Left cardiac atrium (tissue), 4 donors: ENCODE measurements at places on chromosomes 3 and 15. TPM values are rescaled to one million over a fixed set of nuclear protein-coding genes. Genes with fewer than 3 reads are reported as not detected.
A peak's percentile ranks its signal among the peaks of the same experiment; 100 is the strongest.

GRCh38 chr3:194395778-194396538 lies 3.1 kb downstream of the GP5 start:
- DNase-seq = peak; percentile 48

DNA sequence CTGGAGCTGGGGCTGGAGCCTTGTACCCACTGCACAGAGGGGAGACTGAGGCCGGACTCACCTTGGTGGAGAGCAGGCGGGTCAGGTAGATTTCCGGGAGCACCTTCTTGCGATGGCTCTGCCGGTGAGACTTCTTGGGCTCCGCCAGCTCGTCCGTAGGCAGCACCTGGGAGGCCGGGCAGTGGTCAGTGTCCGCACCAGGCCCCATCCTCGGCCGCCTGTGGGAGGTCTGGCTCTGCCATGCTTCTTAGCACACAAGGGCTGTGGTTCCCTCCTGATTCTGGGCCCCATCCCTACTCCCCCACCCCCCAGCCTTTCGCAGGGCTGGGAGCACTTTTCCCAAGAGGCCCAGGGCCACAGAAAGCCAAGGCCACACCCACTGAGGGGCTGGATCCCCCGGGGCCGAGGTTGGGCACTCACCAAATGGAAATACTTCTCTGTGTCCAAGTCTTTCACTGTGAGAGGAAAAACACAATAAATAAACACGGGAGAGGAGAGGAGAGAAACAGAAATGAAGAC lies 17.4 kb downstream of the H1-8 start:
- DNase-seq = peak; percentile 56

GRCh38 chr3:94304954-94305353 lies 242.1 kb downstream of the NSUN3 start:
- no peak for DNase-seq

- no peak for DNase-seq
Observed at GRCh38 chr3:31696009-31696297, 163.2 kb downstream of the STT3B start.

DNA sequence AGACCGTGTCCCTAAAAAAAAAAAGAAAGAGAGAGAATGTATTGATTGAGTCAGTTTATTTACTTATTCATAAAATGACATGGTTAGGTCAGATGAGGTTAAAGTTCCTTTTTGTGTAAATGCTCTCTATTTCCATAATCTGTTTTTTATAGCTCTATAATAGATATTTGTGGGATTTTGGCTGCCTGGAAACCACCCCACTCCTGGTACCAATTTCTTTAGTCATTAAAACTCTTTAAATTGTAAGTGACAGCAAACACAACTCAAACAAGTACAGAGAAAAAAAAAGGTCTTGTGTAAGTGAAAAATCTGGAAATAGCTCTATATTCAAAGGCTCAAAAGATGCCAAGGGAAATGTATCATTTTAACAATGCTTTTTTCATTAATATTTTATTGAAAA lies 11.0 kb upstream of the PPP4R2 start:
- DNase-seq = no peak

GRCh38 chr3:170358042-170359010 lies 811 bp downstream of the SKIL start:
- peak; percentile 92 for DNase-seq

- DNase-seq = peak; percentile 22
Observed at GRCh38 chr15:33226559-33227181, 32.2 kb upstream of the FMN1 start.

DNA sequence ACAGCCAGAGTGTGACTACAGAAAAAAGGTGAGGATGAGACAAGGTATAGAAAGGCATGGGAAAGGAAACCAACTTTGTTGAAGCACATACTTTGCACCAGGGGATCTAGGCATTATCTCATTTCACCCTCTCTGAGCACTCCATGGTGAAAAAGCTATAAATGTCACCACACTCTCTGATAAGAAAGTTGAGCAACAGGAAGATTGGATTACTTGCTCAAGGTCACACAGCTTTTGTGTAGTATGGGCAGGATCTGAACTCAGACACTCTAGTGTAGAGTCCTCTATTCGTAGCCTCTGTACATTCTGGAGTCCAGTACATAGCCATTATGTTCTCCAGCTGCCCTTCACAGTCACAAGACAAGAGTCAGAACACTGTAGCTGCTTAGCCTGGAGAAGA lies 163.4 kb upstream of the SEMA6D start:
- DNase-seq = no peak

GRCh38 chr15:74830868-74831267 lies 4.4 kb downstream of the CPLX3 start:
- DNase-seq = no peak

GCNT3 gene
- 0.05 TPM for total RNA-seq

GPR149 gene
- not detected for total RNA-seq

NLGN1 gene
- 2.2 TPM for total RNA-seq

ZNF774 gene
- total RNA-seq = 3.7 TPM

EFCC1 gene
- total RNA-seq = 1.1 TPM
